ENCODE measurements at places on chromosomes 7 and 10.

- no peak for DNase-seq
These were observed 273.6 kb upstream of the KLF6 start for GRCh38 chr10:4058514-4059029.

- DNase-seq: no peak
These were observed 308.9 kb downstream of the GRID1 start for GRCh38 chr10:86057708-86058107.

DNA sequence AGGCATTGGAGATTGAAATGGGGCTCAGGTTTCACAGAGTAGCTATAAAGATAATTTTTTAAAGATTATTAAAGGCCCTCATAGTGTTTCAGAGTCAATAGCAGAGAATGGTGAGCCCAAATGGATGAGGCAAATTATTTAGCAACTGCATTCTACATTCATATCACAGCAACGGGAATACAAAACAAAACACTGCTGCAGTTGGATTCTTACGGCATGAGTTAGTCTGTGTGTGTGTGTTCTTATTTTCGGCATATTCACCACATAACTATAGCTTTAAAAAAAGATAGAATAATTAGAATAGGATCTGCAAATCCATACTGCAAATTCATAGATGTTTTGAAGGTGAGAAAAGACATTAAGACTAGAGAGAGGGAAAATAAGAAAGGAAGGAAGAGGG is 66.0 kb downstream of the SUGCT start:
- peak; percentile 96 for DNase-seq

GRCh38 chr10:27911539-27911938 is 87.3 kb downstream of the ODAD2 start:
- peak; percentile 2 for DNase-seq

DNA sequence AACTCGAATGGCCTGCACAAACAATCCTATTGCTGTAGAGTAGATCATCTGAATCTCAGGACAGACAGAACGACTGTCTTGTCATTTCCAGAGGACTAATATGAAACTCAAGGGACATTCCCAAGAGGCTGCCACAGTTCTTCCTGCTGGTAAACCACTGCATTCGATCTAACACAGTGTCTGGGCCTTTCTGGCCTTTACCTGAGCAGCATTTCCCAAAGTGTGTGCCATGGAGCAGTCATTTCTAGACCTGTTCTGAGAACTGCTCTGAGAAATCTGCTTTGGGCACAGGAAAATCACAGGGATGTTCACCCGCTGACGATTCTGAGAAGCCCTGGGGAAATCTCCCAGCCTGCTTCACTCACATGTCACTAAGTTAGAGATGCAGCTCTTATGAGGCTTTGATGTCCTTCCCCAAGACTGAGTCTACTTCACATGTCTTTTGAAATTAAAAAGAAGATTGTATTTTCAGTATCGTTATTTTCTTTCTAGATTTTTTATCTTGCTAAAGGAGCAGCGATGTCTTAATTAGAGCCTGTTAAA is 18.4 kb downstream of the GPNMB start:
- no peak for DNase-seq
